RPMI8226 (cell line): ENCODE measurements at places on chromosomes 13 and 19.
A peak's percentile ranks its signal among the peaks of the same experiment; 100 is the strongest.

DNA sequence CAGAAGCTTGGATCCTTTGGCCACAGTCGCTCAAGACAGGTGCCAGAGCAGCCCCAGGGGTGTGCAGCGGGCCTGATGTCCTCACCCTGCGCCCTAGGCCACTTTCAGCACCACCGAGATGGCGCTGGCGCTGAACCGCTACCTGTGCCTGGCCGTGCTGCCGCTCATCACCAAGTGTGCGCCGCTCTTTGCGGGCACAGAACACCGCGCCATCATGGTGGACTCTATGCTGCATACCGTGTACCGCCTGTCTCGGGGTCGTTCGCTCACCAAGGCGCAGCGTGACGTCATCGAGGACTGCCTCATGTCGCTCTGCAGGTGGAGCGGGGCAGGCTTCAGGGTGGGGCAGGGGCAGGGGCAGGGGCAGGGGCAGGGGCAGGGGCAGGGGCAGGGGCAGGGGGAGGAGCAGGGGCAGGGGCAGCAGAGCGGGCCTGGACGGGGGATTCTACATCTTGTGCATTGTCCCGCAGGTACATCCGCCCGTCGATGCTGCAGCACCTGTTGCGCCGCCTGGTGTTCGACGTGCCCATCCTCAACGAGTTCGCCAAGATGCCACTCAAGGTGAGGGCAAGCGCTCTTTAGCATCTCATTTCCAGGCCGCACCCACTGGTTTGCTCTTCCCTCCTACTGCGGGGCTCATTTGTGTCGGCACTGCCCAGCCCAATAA, 69.1 kb downstream of the RYR1 start:
- DNase-seq: no peak

GRCh38 chr13:33279414-33280278, 5.9 kb downstream of the STARD13 start:
- no peak for DNase-seq

- DNase-seq: no peak
These were observed 54.8 kb downstream of the DGKH start for GRCh38 chr13:42102961-42103865.

DNA sequence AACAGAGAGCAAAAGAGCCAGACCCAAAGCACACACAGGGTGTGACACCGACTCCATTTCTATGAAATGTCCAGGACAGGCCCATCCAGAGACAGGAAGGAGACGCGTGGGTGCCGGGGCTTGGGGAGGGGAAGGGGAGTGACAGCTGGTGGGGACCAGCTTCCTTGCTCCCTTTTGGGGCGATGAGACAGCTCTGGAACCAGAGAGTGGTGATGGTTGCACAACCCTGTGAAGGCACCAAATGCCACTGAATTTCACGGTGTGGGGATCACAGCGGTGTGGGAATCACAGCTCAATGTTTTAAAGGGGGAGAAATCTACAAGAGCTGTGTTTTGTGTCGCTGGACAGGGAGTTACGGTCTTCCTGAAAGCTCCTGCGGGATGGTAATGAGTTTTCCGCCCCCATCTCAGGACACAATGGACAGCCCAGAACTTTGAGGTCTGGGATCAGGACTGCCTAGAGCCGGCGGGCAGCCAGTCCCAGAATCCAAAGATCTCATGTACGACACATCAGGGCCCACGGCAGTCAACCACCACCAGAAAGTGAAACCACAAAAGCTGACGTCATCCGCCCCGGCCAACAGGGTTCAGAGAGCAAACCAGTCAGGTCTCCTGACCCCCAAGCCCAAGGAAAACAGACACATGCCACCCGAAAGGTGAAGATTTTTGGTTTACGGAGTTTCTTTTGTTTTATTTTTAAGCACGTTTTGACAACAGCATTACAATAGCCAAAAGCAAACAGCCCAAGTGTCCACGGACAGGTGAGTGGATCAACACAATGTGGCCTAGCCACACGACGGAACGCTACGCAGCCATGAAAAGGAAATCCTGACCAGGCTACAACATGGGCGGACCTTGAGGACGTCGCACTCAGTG, 7.3 kb downstream of the SGTA start:
- DNase-seq: no peak

GRCh38 chr19:19524053-19524452, 4.7 kb upstream of the YJEFN3 start:
- DNase-seq: no peak

DNA sequence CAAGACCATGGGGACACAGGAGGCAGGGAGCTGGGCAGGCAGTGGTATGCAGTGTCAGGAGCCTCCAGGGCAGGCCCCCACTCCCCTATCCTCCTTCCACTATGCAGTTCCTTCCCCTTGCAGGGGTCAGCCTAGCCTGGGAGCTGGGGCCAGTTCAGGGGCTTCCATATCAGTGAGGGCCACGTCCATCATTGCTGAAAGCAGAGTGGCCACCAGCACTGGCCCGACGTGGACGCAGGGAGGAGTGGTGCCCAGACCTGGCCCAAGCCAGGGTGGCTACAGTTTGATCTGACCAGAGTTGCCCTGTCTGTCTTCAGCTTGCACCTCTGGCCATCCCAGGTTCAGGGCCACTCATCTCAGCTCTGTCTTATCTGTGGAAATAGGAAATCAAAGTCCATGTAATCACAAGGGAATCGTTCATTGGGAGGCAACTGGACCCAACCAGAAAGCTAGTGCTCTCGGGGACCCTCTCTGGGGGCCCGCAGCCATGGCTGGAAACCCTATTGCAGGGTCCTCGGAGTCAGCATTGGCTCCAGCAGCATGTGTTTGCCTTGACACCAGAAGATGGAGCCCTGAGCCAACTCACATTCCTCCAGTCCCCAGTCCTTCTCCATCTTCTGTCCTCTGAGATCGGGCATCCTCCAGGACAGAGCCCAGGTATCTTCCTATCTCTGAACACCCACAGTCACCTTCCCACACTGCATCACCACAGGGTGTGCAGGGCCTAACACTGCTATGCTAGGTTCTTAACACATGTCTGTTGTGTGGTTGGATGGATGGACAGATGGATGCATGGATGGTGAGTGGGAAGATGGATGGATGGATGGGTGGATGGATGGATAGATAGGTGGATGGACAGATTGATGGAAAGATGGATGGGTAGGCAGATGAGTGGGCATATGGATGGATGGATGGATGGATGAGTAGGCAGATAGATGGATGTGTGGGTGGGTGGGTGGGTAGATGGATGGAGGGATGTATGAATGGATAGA, 75.7 kb upstream of the KCTD15 start:
- DNase-seq: peak; percentile 5

- peak; percentile 8 for DNase-seq
These were observed 220.9 kb downstream of the FOXO1 start for GRCh38 chr13:40445557-40445990.

- no peak for DNase-seq
These were observed 1.4 kb upstream of the KCNN1 start for GRCh38 chr19:17965370-17966128.

DNA sequence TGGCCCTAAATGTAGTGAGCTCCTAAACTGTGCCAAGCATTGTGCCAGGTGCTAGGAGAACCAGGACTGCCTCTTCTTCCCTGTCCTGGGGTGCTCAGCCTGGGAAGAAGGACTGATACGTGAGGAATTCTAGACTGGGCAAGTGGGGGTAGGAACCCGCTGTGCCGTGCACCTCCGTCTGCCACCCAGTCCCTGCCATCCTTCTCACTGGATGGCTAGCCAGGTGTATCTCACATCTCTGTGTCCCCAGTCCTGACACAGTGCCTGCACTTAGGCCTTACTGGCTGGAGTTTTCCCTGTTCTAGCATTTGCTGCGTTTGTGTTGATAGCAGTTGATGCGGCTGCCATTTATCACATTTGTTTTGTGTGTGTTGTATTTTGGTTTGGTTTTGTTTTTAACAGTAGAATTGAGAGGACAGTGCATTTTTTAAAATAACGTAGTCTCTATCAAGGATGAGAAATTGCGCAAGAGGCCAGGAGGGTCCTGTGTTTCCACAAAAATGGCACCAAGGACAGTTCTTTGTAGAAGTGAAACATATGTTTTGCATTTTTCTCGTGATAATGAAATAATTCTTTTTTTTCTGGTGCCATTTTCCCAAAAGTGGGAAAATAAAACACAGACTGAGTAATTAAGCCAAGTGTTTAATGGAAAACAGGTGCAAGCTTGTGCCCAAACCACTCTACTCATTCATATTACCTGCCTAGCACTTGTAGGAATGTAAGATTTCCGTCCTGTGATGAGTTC, 4.7 kb upstream of the GPR183 start:
- DNase-seq: no peak

DNA sequence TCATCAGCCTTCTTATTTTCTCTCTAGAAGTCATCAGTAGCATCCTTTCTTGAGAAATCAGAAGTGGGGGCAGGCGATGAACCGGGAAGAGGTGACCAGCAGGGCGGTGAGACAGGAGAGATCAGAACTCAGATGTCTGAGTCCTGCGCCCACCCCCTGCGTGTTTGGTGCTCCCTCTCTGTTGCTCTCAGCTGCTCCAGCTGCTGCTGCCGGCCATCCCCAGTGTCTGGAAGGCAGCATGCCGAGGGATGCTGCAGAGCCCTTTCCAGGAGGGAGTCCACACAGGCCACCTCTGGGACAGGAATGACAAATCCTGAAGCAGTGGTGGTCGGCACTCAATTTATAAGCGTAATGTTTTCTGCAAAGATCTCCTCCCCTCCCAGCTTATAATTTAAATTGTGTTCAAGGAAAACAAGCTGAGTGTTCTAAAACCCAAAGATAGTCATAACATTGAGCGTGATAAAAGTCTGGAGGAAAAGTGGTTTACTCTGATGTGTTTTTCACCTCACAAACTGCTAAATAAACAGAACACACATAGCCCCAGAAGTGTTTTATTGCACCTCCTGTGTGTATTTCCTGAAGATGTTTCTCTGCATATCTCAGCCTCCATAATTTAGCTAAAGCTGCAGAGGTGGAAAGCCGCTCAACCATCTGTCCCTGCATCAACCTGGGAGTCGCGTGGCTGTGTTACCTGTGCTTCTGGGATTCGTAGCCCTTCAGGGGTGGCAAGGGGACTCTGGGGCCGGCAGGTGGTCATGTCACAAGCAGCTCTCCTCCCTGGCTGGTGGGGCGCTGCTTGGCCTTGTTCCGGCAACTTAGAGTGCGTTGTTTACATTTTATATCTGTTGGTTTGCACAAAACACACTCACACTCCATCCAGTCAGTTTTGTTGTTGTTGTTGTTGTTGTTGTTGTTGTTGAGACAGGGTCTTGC, 191.2 kb downstream of the USP12 start:
- no peak for DNase-seq

GRCh38 chr13:98199480-98199879, 22.4 kb upstream of the RNF113B start:
- DNase-seq: no peak

DNA sequence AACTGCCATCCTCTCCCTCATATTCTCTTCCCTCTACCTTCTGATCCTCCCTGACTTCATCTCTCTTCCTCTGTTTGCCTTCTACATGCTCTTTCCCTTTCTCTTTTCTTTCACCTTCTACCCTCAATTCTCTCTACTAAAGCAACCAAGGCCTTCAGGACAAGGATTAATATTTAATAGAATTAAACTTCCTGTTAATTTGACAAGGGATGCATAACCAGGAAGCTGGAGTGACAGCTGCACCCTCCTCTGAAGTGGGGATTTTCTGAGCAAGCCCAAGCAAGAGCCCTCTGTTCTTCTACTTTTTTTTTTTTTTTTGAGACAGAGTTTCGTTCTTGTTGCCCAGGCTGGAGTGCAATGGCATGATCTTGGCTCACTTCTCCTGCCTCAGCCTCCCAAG, 63.4 kb upstream of the MED4 start:
- DNase-seq: no peak

- no peak for DNase-seq
These were observed 93.4 kb downstream of the COL4A1 start for GRCh38 chr13:110213461-110214074.

DNA sequence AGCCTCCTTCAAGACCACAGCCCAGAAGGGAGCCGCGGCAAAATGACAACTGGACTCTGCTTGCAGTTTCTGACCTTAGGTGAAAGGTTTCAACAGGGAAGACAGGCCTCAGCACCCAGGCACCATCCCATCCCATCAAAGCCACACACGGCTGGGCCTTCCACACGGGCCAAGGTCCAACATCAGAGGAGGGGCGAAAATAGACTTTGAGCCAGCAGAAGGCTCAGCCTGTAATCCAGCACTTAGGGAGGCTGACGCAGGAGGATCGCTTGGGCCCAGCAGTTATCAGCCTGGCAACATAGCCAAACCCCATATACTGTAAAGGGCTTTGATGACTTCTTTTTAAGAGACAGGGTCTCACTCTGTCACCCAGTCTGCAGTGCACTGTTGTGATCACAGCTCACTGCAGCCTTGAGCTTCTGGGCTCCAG, 26.8 kb upstream of the TINCR start:
- no peak for DNase-seq

DNA sequence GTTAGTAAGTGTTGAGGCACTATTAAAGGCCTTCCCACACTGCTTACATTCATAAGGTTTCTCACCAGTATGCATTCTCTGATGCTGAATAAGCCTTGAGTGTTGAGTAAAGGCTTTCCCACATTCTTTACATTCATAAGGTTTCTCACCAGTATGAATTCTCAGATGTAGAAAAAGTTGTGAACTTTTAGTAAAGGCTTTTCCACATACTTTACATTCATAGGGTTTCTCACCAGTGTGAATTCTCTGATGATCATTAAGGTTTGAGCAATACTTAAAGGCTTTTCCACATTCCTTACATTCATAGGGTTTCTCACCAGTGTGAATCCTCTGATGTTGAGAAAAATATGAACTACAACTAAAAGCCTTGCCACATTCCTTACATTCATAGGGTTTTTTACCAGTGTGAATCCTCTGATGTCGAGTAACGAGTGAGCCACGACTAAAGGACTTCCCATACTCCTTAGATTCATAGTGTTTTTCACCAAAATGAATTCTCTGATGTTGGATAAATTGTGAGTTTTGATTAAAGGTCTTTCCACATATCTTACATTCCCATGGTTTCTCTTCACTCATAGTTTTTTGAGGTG, 24.2 kb downstream of the ZNF829 start:
- DNase-seq: no peak

- peak; percentile 71 for DNase-seq
These were observed 20.4 kb downstream of the LMTK3 start for GRCh38 chr19:48490981-48491792.
